ENCODE measurements at places on chromosomes 7 and 10.

- DNase-seq, result no peak
These were observed 82.6 kb downstream of the GPR26 start for GRCh38 chr10:123748711-123749110.

DNA sequence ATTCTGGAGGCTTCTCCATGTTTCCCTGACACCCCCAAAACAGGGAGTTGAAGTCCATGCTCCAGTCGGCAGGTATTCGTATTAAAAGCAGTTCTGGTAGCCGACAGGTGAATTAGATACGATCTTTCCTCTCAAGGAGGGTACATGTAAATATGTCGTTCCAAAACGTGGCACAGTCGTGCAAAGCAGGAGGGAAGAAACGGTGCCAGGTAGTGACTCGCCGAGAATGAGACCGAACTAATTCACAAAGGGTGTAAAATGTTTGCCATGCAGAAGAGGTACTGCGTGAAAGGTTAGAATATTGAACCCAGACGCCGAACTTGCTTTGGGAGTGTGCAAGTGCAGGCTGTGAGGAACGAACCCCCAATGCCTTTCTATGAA lies 483 bp downstream of the EDRF1 start:
- no peak for DNase-seq

- no peak for DNase-seq
These were observed 9.6 kb upstream of the ZNF783 start for GRCh38 chr7:149252378-149252777.

DNA sequence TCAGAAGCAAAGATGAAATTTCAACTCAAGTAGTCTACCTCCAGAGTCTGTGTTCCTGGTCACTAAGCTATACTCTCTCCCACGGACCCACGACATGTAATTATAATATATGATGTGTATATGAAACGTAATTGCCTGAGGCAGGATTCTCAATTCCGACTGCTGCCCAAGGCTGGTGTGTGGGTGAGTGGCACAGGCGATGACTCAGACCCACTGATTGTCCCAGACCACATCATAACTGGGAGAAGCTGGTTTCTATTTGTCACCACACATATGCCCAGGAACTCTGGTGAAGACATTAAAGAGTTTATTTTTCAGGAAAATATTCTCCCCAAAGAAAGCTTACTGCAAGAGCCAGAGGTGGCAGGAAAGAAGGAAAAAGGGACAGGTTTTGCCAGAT lies 219.3 kb downstream of the JAZF1 start:
- DNase-seq, result no peak

DNA sequence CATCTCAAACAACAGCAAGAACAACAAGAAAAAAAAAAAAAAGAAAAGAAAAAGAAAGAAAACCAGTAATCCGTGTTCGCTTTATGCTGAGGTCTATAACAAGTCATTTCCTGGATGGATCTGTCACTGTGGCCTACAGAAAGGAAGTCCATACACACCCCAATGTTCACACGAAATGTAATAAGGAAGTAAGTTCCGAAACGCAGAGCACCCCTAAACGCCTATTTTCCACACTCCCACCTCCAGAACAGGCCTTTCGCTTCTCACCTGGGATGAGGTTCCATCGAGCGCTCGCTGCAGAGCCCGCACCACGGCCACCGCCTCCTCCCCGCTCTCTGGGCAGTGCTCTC lies 735 bp downstream of the ZNF394 start:
- no peak for DNase-seq

- no peak for DNase-seq
These were observed 707 bp upstream of the GHITM start for GRCh38 chr10:84138478-84139125.

DNA sequence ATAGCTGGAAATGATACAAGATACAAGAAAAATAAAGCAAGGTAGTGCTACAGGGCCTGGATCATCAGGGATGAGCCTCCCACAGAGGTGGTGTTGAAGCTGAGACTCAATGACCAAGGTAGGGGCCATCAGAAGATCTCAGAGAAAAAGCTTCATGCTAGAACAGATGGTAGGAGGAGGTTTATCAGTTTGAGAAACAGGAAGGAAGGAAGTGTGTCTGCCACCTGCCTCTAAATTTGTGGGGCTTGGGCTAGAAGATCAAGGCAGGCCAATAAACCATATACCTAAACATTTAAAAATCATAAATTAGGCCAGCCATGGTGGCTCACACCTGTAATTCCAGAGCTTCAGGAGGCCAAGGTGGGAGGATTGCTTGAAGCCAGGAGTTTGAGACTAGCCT lies 410.8 kb upstream of the PRKCQ start:
- no peak for DNase-seq

DNA sequence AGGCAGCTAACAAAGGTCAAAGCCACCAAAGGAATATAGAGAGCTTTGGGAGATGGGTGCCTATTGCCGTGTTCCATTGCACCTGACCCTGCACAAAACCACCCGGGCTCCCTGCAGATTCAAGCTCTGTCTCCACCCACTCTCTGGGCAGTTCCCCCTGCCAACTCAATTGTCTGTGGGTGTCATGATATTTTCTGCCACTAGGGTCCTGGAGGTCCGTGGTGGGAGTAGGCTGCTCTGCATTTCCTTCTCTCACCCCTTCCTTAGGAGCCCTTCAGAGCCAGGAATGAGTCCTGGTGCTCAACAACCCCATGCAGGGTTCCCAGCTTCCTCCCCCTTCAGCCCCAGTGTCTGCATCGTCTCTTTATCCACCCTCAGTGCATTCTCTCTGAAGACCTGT lies 34.1 kb downstream of the PNLIPRP2 start:
- no peak for DNase-seq

DNA sequence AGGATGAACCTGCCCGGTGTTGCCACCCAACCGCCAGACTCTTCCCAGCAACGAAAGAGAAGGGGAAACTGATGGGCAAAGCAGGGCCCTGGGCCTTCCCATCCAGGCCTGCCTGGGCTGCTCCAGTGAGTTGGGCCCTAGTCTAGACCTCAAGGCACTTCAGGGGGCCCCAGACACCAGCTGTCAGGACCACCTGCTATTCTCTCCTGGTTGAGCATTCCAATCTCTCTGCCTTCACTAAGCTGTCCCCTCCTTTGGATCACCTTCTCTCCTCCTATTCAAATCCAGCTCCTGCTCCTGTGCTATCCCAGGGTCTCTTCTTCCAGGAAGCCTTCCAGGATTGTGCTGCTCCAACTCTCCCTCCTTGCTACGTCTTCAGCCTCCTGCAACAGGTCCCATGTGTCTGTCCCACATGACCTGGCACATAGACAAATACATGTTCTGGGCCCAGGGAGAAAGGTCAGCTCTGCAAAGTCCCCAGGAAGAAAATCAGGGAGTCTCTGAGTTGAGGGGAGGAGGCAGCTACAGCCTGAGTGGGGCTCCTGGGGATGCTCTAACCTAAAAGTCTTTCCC lies 3.1 kb downstream of the STX1A start:
- DNase-seq, result no peak

- DNase-seq, result no peak
These were observed 79.8 kb upstream of the NME8 start for GRCh38 chr7:37768611-37769010.

GRCh38 chr7:73433924-73434700 lies 534 bp downstream of the FZD9 start:
- DNase-seq, result no peak

- no peak for DNase-seq
These were observed 32.8 kb downstream of the CCNY start for GRCh38 chr10:35369049-35369611.

DNA sequence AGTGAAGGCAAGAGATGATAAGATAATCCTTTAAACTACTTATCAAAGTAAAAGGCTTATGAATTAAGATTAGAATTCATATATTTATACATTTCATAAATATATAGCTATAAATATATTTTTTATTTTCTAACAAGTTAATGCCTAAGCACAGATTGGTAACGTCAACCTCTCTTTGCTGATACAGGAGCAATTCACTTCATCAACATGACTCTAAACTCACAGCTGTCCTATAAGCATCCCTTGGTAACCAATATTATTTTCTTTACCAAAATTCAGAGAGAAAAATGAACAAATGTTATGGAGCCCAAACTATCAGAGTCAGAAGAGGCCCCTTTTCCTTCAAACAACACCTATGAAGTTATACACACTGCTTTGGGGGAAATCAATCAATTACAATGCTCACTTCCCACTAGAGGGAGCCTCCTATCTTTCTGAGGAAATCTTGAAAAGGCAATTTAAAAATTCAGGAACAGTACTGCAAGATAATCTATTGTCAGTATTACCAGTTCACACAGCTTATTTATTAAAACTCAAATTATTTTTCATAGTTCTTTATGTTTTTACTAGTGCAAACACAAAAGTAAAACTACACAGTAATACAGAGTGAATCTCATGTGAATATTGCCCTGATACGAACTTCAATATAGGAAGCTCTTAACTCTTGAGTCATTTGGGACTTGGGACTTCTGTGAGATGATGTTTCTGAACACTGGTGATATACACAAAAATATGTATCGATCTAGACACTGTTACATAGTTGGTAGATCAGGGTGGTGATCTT lies 51.0 kb upstream of the NOBOX start:
- DNase-seq, result no peak

DNA sequence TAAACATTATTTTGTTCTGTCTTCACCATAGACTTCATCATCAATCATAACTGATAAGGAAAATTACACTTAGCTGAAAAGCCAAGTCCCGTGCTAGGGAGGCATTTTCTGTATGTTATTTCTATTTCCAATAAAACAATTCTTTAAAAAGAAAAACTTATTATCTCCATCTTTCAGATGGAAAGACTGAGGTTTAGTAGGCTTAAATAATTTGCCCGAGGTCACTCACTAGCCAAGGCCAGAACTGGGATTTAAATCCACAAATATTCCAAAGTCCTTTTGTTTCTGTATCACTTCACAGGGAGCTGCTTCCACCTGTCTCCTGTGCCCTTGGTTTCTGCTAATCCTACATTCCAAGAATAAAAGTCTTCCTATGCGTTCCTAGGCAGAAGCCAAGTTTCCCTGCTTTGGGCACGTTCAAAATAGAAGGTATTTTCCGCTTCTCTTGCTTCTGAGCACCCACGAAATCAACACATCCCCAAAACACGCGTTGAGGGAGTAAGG lies 732 bp downstream of the CPVL start:
- no peak for DNase-seq

GRCh38 chr7:106080300-106080987 lies 31.7 kb downstream of the SYPL1 start:
- DNase-seq, result no peak

All from sigmoid colon (tissue), 7 donors.